ENCODE measurements at places on chromosomes 2 and 18. TPM values are rescaled to one million over a fixed set of nuclear protein-coding genes. Genes with fewer than 3 reads are reported as not detected.

The ERBB4 gene
- 1.6 TPM for total RNA-seq

- DNase-seq, result no peak
These were observed 10.5 kb upstream of the TTC39C start for GRCh38 chr18:24003903-24004640.

GRCh38 chr2:236464140-236464539 is 105.5 kb upstream of the ACKR3 start:
- DNase-seq, result no peak

- DNase-seq, result no peak
These were observed 99.0 kb downstream of the SNTG2 start for GRCh38 chr2:1049691-1050090.

DNA sequence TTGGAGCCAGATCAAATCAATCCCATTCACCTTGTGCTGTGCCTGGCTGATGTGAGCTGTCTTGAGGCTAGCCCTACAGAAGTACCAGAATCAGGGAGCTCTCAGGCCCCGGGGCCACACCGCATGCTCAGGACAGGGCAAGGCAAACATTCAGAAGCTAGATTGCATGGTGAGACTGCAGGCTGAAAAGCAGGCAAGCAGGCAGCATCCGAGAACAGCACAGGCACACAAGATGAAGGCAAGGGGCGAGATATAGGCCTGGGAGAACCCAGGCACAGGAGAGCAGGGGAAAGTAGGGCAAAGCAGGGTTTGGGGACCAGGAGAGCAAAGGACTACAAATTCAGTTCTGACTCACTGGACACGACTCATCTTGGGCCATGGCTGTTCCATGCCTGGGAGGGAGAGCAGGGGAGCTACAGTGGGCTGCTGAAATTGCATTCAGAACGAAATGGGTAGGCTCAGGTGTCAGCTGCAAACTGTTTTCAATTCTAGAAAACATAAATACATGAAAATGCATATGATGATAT is 59.6 kb downstream of the GALNT14 start:
- DNase-seq, result no peak
